ENCODE measurements at places on chromosomes 16 and 17. TPM values are rescaled to one million over a fixed set of nuclear protein-coding genes. Genes with fewer than 3 reads are reported as not detected.

GRCh38 chr17:16511593-16511992 lies 19.6 kb upstream of the LRRC75A start:
- no peak for DNase-seq

DNA sequence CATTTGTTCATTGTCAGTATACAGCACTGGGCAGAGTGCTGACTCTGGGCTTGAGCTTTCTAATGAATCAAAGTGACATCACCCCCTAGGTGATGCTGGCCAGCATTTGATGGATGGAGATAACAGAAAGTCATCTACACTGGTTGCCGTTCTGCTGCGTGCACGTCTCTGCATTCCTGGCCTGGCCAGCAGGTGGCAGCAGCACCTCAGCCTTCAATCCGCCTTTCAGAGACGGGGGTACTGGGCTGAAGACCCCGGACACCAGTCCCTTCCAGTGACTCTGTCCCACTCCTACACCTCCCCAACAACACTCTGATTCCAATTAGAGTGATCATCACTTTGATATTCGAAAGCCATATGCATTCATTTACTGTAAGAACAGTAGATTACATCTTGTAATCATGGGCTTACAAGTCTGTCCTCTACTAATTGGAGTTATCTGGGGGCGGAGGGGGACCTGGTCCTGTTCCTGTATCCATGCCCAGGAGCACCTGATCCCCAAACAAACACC lies 6.0 kb downstream of the CPSF4L start:
- peak; percentile 70 for DNase-seq

DNA sequence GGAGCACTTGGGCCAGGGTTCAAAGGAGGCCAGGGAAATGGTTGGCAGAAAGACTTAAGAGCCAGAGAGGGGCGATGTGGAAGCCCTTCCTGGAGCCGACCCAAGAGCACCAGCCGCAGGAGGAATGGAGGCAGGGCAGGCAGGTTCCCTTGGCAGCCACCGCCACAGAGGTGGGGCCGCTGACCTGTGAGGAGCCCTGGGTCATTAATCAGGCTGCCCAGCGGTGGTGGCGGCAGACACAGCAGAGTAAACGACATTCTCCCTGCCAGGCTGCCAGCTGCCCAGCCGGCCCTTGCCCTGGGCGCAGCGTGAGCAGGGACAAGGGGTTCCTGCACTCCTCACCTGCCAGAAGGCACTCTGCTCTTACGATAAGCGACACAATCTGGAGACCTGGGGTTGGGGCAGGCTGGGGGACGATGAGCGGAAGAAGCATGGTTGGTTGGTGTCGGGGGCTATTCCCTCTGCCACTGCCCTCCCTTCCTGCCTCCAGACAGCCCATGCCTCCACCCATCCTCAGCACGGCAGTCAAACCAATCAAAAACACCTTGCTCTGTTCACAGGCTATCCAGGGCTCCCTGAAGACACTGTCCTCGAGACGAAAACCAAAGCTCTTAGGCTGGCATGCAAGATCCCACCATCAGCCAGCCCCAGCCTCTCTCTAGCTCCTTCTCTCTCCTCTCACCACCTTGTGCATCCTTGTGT lies 40.9 kb downstream of the PLXDC1 start:
- no peak for DNase-seq

DNA sequence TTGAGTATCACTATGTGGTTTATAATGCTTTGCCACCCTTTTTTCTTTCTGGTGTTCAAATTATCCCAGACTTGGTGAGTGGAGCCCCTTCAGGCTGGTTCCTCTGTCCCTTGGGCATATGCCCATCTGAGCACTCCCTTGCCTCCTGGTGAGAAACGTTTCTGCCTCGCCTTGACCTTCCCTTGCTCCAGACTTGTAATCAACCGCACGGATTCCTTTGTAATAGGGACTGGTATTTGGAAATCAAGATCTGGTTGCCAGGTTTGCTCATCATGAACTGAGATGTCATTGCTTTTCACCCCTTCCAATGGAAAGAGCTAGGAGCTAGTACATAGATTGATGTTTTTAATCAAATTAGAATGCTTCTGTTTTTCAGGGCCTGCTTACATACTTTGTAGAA lies 43.7 kb downstream of the SEC14L1 start:
- DNase-seq = no peak

DNA sequence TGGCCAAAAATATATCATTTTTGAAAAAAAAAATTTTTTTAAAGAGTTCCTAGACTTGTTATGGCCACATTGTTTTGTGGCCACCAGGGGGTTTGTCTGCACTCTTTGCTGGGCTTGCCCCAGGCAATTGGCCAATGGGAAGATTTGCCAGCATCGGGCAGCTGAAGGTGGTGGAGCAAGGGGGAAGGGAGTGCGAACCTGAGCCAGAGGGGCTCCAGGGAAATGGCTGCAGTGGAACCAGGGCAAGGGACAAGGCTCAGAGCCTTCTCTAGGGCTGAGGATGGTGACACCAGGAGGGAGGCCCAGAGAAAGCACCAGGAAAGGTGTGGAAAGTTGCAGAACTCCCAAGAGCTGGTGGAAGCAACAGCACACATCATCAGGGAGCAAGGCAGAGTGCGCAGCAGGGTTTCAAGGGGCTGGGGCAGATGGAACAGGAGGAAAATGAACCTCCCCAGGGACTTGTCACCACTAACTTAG lies 15.5 kb upstream of the CMIP start:
- no peak for DNase-seq

- DNase-seq = no peak
Observed at GRCh38 chr16:75810342-75810741, 84.1 kb upstream of the CPHXL start.

GRCh38 chr17:79942011-79942405 lies 93.7 kb downstream of the TBC1D16 start:
- no peak for DNase-seq

DNA sequence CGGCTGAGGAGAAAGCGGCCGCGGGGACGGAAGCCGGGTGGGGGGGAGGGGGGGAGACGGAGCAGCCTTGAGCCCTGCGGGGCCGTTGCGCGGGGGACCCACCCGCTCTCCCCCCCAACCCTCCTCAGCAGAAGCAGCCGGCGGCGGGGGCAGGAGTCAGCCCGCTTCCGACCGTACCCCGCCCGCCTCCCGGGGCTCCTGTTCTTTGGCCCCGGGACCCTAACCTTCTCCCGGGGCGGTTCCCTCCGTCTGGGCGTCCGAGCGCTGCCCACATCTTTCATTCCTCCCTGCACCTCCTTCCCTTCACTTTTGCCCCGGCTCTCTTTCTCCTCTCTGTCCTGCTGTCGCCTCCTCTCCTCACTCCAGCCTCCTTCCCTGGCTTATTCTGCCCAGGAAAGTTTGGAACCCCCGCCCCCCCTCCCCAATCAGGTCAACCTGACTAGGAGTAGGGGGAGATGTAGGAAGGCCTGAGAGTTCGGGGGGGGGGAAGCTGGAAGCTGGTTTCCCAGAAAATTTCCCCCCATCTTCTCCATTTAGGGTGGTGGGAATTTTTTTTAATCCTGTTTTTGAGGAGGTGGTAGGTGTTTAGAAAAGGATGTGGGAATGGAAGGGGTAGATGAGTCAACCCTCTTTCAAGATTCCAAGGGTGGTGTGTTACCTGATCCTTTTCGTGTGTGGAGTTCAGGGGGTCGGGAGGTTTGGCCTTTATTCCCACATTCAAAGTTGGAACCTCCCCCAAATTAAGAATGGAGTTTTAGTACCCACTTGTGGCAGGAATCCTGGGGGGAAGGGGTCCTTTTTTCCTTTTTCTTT lies 427 bp upstream of the NLK start:
- no peak for DNase-seq

GRCh38 chr17:83084621-83085056 lies 5.2 kb downstream of the METRNL start:
- no peak for DNase-seq

GRCh38 chr17:14953405-14953804 lies 311.7 kb downstream of the PMP22 start:
- no peak for DNase-seq

- DNase-seq = no peak
Observed at GRCh38 chr16:31461921-31462804, 2.9 kb downstream of the ARMC5 start.

GRCh38 chr16:65598621-65599020 lies 476.8 kb upstream of the CDH11 start:
- DNase-seq = no peak

Gene CCL17
- not detected for total RNA-seq

DNA sequence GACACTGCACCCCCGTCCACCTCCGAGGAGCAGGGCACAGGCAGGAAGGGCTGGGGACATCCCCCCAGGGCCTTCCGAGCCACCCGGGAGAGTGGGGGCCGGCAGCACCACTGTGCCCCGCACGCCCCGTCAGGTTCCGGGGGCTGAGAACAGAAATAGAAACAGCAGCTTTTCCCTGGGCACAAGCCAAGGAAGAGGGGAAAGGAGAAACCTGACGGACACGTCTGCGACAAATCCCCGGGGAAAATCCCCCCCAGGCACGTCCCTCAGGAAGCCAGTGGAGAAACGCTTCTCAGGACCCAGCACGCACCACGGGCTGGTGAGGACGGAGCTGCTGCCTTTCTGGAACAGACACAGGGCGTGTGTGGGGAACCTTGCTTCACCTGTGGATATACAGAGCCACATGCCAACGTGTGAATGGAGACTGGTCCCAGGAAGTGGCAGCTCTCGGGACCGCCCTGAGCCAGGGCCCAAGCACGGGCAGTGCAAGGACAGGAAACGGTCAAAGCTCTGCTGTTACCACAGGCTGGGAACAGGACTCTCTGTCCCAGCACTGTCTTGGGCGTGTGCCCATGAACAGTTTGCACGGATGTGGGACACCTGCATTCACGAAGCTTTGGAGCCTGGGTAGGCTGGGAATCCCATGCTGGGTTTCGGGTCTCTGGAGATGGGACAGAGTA lies 1.2 kb upstream of the TMEM204 start:
- DNase-seq = no peak

Gene KRT33B
- total RNA-seq = not detected

GRCh38 chr16:1182950-1183907 lies 30.3 kb downstream of the CACNA1H start:
- DNase-seq = no peak

DNA sequence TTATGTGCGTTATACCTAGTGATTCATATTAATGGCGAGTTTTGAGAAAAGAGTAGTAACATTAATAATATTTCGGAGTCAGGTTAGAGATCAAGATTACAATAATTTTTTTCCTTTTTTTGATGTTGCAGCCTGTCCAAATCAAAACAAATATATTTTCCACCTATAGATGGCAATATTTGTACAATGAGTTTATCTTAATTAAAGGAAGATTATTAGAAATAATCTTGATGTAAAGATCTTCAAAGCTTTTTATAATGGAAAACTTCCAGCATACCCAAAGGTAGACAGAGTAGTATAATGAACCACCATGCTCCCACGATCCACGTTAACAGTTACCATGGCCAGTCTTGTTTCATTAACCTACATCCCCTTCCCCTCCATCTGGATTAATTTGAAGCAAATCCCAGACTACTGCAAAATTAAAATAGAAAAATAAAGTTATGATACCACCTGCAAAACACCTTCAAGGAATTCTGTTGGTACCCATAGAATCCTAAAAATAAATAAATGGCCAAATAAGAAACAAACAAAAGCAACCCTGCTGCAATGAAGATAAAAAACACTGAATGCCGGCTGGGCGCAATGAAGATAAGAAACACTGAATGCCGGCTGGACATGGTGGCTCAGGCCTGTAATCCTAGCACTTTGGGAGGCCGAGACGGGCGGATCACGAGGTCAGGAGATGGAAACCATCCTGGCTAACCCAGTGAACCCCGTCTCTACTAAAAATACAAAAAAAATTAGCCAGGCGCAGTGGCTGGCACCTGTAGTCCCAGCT lies 46.5 kb upstream of the GINS3 start:
- DNase-seq = no peak

GRCh38 chr16:27906883-27907282 lies 156.6 kb downstream of the GSG1L start:
- DNase-seq = no peak

DNA sequence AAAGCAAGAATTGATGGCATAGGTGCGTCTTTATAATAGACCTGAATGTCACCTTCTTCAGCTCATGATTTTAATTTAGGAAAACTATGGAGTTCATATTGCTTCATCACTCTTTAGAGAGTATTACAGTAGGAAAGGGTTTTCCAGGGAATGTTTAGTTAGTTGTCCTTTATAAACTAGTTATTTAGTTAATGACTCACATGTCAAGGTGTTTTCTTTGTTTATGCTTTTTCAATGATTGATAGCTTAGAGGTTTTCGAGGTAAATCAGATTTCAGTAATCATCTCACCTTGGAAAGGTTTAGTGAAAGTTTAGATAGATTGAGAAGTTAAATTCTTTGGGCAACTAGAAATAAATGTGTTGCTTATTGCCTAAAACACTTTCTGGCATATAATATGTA lies 9.8 kb downstream of the WSB1 start:
- no peak for DNase-seq

Gene CACNG5
- total RNA-seq = not detected

- DNase-seq = no peak
Observed at GRCh38 chr17:48363161-48363560, 66.9 kb downstream of the SKAP1 start.

DNA sequence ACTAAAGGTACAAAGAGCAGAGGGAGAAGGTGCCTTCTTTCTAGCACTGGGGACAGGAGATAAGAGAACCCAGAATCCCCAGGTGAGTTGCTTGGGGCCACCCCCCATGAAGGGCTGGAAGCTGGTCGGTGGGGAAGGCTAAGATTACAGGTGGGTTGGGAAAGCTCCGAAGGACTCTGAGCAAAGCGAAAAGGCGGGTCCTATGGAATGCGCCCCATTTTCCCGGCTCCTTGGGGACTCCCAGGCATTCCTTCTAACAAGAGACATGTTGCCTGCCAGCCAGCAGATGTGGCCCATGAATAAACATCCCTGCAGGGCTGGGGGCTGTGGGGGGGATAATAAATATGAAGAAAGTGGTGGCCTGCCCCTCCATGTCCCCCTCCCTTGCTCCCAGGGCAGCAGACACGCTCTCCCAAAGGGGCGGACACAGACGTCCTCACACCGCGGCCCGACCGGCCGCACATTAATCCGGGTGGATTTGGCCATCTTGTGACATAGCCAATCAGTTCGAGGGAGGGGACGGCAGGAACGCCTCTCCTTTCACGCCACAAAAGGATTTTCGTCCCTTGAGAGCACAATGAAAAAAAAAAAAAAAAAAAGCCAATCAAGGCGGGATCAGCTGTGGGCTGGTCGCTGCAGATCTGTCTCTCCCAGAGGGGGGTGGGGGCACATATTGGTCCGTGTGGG lies 98.5 kb downstream of the SOX9 start:
- no peak for DNase-seq

Gene CASKIN1
- total RNA-seq = 0.77 TPM

Gene CDK5RAP3
- 185 TPM for total RNA-seq

Gene C17orf100
- 2.3 TPM for total RNA-seq

Gene RBFOX1
- not detected for total RNA-seq

GRCh38 chr16:50334106-50334975 lies 34.4 kb downstream of the BRD7 start:
- DNase-seq = no peak

Gene NXPH3
- total RNA-seq = 0.23 TPM

- DNase-seq = no peak
Observed at GRCh38 chr16:77610496-77610895, 111.8 kb upstream of the NUDT7 start.

- no peak for DNase-seq
Observed at GRCh38 chr16:15836965-15837611, 19.7 kb downstream of the MYH11 start.

Gene CNTNAP1
- total RNA-seq = 4.4 TPM

- no peak for DNase-seq
Observed at GRCh38 chr16:79754501-79754900, 154.0 kb upstream of the MAF start.

Data from activated naive CD4-positive, alpha-beta T cell treated with anti-CD3 and anti-CD28 coated beads, Interleukin-2, amount 50 U/mL, for 72 hours (primary cell).